ENCODE measurements at places on chromosomes 5 and 9.

DNA sequence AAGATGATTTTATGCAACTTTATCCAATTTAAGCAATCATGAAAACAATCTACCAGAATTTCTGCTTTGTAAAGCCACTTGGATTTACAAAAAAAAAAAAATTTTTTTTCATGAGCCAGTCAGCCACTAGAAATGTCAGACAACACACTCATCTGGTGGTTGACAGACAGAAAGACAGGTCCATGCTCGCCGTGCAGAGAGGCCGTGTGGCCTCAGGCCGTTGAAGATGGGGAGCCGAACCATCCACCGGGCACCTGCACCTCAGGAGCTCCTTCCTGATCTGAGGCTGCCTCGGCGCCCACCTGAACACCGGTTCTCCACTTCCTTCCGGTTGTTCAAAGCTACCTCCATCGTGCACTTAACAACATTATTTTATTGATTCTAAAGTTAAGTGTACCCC lies 138.0 kb upstream of the IRX4 start:
- no peak for DNase-seq

DNA sequence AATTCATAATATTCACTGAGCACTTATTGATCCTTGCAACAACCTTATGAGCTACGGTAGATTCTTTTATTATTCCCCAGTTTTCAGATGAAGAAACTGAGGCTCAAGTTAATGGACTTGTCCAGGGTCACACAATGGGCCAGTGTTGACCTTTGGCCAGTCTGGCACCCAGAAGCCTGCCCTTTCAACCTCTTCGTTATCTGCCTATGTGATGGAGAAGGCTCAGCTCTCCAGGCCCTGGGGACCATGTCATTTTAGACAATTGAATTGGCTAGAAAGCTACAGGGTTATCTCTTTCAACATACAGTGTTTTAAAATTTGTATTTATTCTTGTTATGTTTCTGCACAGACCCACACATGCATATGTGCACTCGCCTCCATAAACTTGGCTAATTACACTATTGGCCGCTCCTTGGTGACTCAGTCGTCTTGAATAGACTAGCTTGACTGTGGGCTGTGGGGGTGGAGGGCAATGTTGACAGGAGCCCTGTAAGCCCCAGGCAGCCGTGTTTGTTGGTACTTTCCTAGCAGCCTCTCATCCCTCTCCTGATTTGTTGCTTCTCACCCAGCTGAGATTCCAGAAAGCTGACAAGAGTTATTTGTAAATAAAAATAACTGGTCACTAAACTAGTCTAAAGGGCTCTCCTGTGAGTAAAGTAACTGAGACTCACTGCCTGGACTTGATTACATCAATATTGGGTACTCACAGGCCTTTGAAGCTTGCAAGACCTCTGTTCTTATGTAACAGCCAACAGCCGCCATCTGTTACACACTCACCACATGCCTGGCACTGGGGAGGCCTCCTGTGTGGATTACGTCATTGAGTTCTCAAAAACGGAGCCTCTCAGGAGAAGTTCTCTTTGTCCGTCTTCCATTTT lies 8.5 kb upstream of the ANGPTL2 start:
- DNase-seq: peak; percentile 93

DNA sequence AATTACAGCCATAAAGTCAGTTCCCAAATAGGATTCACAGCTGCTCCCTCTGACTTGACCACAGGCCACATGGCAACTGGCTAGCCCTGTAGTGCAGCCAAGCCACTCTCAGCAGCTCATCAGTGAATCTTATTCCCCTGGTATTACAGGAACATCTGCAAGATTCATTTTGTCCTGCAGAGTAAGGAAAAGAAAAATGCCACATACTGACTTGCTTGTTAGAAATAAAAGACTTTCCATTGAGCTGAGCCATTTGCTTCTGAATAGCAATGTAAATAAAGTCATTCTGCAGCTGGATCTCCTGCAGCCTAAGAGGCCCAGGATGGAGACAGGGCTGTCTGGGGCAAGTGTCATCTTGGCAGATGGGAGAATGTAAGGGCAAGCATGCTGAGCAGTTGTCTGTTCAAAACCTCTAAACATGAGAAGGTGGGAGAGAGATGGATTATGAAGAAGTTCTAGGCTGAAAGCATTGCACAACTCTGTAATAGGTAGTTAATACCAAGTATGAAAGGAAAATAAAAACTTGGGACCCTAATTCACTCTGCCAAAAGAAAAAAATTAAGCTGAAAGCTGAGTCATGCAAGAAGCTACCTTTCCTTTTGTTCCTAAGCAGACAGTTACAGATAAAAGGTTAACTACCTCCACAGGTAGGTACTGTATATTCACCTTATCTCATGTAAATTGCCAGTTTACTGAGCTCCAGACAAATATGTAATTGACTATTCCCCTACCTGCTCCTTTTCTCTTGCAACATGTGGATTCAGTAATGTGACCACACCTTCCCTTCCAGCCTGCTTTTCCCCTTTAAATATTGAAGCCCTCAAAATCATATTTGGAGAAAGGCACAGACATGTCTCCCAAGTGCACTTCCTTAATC lies 244.4 kb upstream of the RAI14 start:
- no peak for DNase-seq

- no peak for DNase-seq
These were observed 27.6 kb downstream of the GLRA1 start for GRCh38 chr5:151897020-151897552.

DNA sequence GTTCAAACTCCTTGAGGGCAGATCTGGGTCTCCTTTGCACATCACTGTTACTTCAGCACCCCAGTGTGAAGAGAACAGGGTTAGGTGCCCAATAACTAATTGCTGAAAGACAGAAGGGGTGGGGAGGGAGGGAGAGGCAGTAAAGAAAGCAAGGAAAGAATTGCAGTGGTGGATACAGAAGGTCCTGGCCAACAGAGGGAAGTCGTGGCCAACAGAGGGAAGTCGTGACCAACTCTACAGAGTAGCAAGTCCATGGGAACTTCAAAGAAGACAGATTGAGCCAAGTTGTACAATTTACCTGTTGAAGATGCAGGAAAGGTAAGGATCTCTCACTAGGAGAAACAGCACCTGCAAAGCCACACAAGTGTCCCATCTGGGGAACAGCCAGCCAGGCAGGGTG lies 27.0 kb downstream of the CCNJL start:
- no peak for DNase-seq

DNA sequence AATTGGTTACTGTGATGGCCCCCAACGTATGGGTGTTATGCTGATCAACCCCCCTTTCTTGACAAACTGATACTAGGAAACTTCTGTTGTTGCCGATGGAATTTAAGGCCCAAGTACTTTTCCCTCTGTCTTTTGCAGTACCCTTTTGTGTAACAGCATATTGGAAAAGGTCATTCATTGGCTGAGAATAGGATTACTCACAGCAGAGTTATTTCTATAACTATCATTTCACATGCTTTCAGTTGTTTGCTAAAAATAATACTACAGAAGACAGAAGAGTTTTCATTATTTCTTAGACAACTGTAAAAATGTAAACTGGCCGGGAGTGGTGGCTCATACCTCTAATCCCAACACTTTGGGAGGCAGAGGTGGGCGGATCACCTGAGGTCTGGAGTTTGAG lies 329.5 kb downstream of the KIAA0825 start:
- DNase-seq: no peak

All from cerebellar nuclear complex (tissue), 1 donor.